WERI-Rb-1 (cell line): ENCODE measurements at places on chromosomes 4 and X.

GRCh38 chr4:185771711-185772390, 40.1 kb downstream of the SORBS2 start:
- DNase-seq: no peak

- DNase-seq: no peak
Observed at GRCh38 chr4:100977746-100978397, 369.5 kb downstream of the PPP3CA start.

- DNase-seq: no peak
Observed at GRCh38 chr4:72671980-72672379, 103.0 kb upstream of the ADAMTS3 start.

GRCh38 chr4:123343400-123344041, 53.1 kb upstream of the SPRY1 start:
- no peak for DNase-seq

DNA sequence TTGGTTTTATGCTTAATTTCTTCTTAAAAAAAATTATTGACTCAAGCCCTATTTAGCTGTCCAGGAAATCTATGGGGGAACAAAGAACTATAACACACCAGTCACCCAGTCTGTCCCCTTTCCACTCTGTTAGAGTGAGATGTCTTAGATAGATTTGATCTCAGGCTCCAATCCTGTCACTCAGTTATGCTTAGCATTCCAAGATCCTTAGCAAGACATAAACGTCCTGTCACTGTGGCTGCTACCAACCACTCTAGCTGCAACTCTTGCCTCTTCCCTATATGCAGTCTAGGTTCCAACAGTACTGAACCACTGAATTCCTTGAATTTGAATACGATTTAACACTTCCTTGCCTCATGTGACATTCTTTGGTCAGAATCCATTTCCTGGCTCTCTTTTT, 241.9 kb upstream of the NWD2 start:
- no peak for DNase-seq
